Lung microvascular endothelial cell (primary cell): ENCODE measurements at places on chromosomes 4 and X. TPM values are rescaled to one million over a fixed set of nuclear protein-coding genes. Genes with fewer than 3 reads are reported as not detected.

DNA sequence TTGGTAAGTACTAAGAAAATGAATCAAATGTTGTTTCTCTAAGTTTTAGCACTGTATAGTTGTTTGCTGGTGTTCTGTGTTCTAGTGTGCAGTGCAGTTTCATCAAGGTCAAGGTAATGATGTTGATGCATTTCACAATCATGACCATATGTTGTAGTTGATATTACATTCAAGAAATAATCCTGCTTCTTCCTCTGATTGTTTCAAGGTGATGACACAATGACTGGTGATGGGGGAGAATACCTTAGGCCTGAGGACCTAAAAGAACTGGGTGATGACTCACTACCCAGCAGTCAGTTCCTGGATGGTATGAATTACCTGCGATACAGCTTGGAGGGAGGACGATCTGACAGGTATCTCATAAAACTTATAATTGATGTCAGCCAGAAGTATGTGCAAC lies 261.6 kb downstream of the ANK2 start:
- no peak for DNase-seq

DNA sequence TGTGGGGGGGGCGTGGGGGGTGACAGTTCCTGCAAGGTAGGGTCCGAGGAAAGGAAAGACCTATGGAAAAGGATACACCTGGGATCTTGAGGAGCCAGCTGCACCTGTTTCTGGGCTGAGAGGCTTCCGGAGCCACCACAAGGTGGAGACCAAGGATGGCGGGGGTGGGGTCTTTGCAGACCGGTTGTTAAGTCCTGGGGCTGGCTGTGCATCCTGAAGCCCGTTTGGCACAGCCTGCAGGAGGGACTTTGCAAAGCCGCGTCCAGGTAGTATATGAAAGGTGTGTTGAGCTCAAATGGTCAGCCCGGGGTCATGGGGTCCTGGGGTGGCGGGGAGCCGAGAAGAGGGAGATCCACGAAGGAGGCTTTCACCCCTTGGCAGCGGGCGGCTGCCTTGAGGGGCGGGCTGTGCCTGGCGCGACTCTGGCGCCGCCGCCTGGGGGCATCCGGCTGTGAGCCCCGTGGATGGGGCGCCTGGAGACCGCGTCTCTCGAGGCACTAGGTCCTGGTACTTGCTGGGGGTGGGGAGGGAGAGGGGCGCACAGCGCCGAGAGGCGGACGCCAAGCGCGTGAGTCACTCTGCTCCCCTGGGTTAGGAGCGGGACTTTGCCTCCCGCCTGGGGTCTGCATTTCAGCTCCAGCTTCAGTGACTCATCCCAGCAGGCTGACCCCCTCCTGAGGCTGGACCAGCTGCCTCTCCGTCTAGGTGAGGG lies 58.2 kb upstream of the DYNLT3 start:
- DNase-seq, result no peak

GRCh38 chrX:111035256-111035655 lies 60.7 kb upstream of the PAK3 start:
- no peak for DNase-seq

- DNase-seq, result no peak
Observed at GRCh38 chr4:10697086-10697485, 12.5 kb upstream of the CLNK start.

DNA sequence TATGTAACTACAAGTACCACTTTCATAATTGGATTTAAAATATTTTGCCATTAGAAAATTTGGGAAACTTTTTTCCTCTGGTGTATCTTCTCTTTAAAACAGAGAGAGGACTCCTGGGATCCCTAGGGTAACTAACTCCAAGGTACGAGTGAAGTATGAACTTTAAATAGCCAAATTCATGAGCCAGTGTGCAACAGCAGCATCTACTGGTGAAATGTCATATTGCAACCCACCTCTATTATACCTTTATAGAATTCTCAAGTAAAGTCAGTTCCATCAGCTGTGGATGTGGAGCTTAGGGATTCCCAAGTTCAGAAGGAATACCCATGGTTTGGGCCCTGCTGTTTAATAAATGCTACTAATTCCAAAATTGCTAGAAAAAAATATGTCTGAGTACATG lies 282.7 kb upstream of the TAPT1 start:
- no peak for DNase-seq

DNA sequence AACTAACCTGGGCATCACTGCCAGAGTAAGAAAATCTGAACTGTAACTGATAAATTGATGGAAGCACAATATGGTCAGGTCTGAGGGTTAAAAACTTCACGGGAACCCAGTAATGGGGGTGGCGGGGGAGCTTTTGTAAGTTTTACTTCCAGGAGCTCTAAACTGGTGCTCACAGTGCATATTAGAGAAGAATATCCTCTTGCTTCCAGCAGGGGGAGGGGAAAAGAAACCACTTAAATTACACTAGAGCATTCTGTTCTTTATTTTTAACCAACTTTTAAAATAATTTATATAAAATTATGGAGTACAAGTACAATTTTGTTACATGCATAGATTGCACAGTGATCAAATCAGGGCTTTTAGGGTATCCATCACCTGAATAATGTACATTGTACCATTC lies 33.7 kb downstream of the WDR17 start:
- no peak for DNase-seq

- no peak for DNase-seq
Observed at GRCh38 chrX:11781734-11782370, 23.8 kb downstream of the MSL3 start.

- no peak for DNase-seq
Observed at GRCh38 chr4:82678051-82678450, 116.3 kb upstream of the TMEM150C start.

DNA sequence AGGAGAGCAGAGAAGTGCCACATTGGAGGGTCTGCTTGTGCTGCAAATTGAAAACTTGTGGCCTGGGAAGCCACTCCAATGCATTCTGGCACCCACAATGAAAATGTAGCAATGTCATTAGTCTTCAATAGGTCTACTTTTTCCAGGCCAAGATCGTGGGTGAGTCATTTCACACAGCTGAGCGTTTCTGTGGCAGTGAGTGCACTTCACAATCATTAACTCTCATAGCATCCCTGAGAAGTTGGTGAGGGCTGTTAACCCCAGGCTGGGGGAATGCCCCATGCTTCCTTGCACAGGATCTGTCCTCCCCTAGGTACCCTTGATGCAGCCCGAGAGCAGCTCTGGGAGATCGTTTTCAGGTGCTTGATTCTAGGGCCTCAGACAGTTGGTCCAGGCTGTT lies 196.8 kb upstream of the ATP6AP2 start:
- DNase-seq, result no peak

- DNase-seq, result no peak
Observed at GRCh38 chrX:26050099-26050498, 88.0 kb upstream of the MAGEB18 start.

GRCh38 chr4:86448871-86449270 lies 89.0 kb upstream of the MAPK10 start:
- DNase-seq, result no peak

DNA sequence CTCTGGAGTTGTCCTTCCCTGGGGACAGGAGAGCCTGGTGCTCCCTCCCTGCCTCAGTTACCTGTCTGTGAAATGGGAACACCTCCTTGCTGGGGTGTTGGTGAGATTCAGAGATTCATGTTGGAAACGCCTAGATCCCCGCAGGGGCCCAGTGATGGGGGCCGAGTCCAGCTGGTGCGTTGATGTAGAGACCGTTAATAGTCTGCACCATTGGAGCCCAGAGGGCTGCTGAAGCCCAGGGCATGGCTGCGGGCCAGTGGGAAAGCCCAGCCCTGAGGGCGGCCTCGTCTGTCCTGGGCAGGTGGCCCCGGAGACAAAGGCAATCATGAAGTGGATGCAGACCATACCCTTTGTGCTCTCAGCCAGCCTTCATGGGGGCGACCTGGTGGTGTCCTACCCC lies 14.4 kb downstream of the CPZ start:
- no peak for DNase-seq

DNA sequence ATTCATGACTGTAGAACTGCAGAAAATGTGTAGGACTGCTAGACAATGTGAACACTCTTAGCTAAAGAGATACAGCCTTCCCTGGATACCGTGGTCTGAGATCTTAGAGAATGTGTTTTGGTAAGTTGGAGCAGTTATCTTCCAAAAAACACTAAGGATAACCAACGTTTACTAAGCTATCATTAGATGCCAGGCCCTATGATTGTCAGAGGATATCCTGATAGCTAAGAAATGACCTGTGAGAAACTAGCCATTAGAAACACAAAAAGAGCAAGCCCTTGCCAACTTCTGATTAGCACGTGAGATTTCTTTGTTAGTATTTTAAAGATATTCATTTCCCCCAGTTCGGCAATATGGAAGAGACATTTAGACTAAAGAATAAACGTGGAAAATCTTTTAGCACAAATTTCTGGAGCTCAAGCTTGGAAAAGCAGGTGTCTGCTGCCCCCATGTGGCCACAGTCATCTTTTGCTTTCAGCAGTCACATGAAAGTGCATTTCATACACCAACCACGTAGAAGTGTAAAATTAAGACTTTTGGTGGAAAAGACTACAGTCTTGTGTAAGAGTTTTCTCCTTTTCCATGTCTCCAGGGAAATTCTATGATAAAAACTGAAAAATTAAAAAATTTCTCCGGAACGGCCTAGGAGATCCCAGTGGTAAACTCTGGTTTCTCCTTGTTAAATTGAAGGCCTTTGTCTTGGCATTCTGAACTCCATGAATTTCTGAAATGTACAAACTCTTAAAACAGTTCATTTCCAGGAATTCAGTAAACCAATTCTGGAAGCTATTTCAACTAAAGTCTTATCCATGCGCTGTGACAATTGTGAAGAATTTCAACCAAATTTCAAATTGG lies 136.4 kb downstream of the ZNF674 start:
- DNase-seq, result peak; percentile 88

GRCh38 chr4:38752372-38752940 lies 30.3 kb downstream of the TLR10 start:
- peak; percentile 16 for DNase-seq

DNA sequence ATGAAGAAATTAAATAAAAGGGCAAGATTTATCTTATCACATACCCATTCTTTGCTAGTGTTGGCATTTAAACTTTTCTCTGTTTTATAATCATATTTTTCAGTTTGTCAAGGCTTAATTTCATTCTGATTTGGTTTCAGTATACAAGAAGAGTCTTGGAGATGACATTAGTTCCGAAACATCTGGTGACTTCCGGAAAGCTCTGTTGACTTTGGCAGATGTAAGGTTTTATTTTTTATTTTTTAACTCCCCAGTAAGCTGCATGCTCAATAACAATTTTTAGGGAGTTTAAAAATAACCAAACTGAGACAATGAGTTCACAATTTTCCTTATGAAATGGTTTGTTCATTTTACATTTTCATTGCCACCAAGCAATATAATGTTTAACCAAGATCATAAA lies 39.8 kb downstream of the ANXA3 start:
- DNase-seq, result peak; percentile 60

- peak; percentile 48 for DNase-seq
Observed at GRCh38 chr4:73208376-73208775, 50.2 kb downstream of the ANKRD17 start.

GRCh38 chr4:177116161-177116560 lies 193.5 kb upstream of the NEIL3 start:
- no peak for DNase-seq

- DNase-seq, result peak; percentile 28
Observed at GRCh38 chrX:103215425-103215991, 600 bp downstream of the BEX4 start.

- DNase-seq, result no peak
Observed at GRCh38 chrX:71057848-71058530, 10.1 kb downstream of the SNX12 start.

DNA sequence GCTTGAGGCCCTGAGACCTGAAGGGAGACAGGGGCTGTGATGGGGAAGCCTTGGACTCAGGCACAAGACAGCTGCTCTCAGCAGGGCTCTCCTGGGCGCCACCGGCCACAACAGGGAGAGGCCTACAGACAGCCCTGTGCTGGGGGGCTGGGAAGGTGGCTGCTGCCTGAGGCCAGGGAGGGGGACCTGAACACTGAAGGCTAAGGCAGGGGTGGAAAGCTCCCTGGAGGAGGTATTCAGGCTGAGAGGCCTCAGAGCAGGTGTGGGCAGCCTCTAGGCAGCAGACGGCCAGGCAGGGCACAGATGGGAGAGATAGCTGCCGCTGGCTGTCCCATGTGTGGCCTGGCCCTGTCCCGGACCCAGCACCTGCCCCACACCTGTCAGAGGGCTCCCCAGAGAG lies 33.0 kb downstream of the TACC3 start:
- DNase-seq, result no peak

DNA sequence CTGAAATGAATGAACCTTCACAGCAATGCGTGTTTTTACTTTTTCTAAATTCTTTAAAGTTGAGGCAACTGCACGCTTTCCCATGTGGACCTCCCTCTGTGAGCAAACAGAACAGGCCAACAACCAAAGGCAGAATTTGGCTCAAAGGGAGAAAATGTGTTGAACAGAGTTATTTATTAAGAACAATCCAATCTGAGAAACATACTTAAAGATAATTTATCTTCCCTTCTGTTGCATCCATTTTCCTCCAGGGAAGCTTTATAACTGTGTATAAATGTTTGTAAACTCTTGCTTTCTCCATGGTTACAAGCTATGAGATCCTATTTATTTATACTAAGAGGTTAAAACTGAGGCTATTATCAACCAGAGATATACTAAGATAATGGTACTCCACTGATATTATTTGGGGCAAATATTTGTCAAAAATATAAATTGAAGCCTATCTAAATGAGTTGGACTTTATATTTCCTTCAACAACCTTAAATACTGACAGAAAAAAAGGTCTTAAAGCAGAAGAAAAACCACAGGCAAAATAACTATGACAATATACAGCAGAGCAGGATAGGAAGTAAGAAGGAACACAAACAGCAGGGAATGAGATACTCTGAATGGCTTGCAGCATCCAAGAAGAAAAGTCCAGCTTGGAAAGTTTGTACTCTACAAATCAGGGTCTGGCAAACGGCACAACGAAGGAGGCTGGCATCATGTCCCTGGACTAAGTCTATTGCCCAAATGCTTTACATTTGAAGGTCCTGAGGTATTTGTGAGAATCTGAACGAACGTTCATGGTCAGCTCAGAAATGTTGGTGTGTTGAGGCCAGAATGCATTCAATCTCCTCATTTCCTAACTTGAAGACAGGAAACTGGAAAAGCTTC lies 663.2 kb upstream of the INTU start:
- DNase-seq, result no peak

DNA sequence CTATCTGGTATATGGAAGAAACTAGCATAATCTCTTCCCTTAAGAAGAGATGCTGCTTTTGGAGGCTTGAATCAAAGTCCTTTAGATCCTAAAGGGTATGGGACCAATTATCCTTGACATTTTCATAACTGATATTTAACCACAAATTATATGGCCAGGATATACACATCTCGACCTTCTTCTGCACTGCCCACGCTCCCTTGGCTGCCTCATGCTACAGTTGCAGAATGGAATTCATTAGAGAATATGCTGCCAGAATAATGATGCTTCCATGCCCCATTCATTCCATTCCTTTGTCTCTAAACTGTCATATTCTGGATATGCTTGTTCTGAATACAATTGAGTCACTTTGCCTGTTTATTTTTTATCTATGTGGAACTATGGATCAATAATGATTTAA lies 157.1 kb upstream of the PACRGL start:
- DNase-seq, result no peak

Gene MAGEC3
- not detected in 2 replicates for total RNA-seq

Gene SMIM43
- total RNA-seq, result 0.40 and 0.65 TPM in 2 replicates

Gene CASP3
- 22.6 and 26.8 TPM in 2 replicates for total RNA-seq

Gene AFF2
- total RNA-seq, result 0.20 and 0.22 TPM in 2 replicates

Gene TAF7L
- total RNA-seq, result under 0.01 TPM in 1 of 2 replicates, not detected in the other

Gene PLP2
- 6.7 and 12.6 TPM in 2 replicates for total RNA-seq

Gene RNF212
- 0.22 and 0.79 TPM in 2 replicates for total RNA-seq

Gene UFSP2
- total RNA-seq, result 19.6 and 33.5 TPM in 2 replicates

Gene SHROOM4
- 22.9 and 27.6 TPM in 2 replicates for total RNA-seq

Gene ZCCHC4
- 4.1 and 6.7 TPM in 2 replicates for total RNA-seq

Gene RPA4
- total RNA-seq, result 0.44 and 0.79 TPM in 2 replicates

Gene WNK3
- 0.22 and 0.60 TPM in 2 replicates for total RNA-seq

Gene TBC1D8B
- total RNA-seq, result 2.2 and 3.4 TPM in 2 replicates
